ENCODE measurements at places on chromosomes 5 and 9.

DNA sequence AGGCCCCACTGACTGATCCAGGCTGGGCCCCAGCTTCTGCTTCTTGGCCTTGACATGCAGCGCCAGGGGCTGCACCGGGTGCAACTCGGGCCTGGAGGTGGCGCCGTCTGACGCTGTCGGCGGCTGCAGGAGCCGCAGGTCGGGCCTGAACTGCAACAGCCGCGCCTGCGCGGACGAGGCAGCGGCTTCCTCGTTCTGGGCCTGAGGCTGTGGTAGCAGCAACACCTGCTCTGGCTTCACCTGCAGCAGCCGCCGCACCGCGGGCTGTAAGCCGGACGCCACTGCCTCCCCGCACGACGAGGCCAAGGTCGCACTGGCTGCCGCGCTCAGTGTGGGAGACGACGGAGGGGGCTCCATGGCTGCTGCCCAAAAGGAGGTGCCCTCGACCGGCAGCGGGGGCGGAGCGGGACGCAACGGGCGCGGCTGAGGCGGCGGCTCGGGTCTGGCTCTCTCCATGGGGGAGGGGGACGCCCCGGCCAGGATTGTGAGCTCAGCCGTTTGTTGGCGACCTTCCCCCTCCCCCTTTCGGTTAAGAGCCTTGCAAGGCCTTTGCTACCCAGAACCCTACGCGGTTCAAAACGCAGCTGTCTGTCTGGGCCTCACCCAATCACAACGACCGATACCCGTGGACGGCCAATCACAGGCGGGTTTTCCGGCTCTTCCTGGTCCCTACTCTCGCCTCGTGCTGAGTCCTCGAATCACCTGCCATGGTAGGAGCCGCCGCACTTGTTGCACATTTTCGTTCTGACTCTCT lies 438 bp downstream of the SOX30 start:
- peak; percentile 79 for DNase-seq

GRCh38 chr9:109033941-109034700 lies 20.8 kb upstream of the CTNNAL1 start:
- DNase-seq, result no peak

GRCh38 chr9:115276621-115277020 lies 158.7 kb upstream of the TNC start:
- DNase-seq, result no peak

GRCh38 chr9:38686933-38687332 lies 33.0 kb downstream of the FAM240B start:
- DNase-seq, result no peak

GRCh38 chr5:62477801-62478200 lies 65.2 kb downstream of the IPO11 start:
- DNase-seq, result no peak

- DNase-seq, result no peak
These were observed 135.6 kb downstream of the SEMA6A start for GRCh38 chr5:116438979-116439554.

DNA sequence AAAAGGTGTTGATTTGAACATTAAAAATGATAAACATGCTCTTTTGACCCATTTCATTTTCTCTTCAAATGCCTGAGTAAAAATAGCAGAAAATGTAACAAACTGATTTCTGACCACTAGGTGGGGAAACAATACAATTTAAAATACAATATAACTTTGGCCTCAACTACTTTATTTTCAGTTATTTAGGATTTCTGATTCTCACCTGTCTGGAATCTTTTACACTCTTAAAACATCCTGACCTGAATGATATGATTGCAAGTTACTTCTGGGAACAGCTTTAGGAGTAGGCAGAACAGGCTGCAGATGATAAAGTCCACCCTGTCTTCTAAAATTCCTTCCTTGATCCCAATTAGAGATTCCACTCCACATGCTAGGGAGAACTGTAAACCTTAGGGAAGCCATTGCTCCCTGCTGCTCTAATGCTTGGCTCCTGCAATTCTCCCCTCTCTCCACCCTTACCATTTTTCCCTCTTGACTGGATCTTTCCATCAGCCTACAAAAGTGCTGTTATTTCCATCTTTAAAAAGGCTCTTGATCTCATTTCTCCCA lies 70.3 kb downstream of the FYB1 start:
- DNase-seq, result no peak

GRCh38 chr5:132987531-132988408 lies 24.3 kb upstream of the AFF4 start:
- DNase-seq, result no peak

DNA sequence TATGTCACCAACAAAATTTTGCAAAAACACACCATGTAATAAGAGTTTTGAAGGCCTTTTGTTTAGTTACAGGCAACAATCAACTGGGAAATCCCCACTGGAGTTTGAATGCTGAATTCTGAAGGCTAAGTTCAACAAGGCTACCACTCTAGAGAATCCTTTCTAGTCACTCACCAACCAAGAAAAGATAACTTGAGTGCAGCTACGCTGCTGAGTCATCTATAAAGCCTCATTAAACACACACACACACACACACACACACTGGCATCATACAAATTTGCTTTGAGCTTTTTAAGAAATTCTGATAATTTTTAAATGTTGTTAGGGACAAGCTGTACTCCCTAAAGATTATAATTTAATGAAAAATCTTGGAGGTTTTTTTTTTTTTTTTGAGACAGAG lies 219.6 kb downstream of the DENND1A start:
- no peak for DNase-seq

- no peak for DNase-seq
These were observed 74.9 kb upstream of the SELENOP start for GRCh38 chr5:42886635-42887034.

GRCh38 chr9:89447416-89447815 lies 50.5 kb downstream of the SEMA4D start:
- no peak for DNase-seq

DNA sequence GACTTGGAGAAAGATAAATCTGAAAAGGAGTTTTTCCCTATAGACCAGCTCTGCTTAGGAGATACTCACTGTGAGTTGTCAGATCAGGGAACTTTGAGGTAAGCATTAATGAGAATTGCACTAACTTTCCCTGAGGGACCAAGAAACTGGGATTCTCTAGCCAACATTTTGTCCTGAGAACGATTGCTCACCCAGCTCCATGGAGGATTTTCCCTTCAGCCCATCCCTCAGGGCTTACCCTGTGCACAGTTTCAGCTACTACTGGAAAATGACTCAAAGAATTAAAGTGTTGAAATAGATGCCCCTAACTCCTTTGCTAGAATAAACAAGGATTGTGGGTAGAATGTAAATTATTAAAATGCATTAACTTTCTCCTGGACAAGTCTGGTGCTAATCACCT lies 237.2 kb upstream of the IL12B start:
- no peak for DNase-seq

- DNase-seq, result no peak
These were observed 62.7 kb upstream of the PDE4D start for GRCh38 chr5:59956130-59956783.

DNA sequence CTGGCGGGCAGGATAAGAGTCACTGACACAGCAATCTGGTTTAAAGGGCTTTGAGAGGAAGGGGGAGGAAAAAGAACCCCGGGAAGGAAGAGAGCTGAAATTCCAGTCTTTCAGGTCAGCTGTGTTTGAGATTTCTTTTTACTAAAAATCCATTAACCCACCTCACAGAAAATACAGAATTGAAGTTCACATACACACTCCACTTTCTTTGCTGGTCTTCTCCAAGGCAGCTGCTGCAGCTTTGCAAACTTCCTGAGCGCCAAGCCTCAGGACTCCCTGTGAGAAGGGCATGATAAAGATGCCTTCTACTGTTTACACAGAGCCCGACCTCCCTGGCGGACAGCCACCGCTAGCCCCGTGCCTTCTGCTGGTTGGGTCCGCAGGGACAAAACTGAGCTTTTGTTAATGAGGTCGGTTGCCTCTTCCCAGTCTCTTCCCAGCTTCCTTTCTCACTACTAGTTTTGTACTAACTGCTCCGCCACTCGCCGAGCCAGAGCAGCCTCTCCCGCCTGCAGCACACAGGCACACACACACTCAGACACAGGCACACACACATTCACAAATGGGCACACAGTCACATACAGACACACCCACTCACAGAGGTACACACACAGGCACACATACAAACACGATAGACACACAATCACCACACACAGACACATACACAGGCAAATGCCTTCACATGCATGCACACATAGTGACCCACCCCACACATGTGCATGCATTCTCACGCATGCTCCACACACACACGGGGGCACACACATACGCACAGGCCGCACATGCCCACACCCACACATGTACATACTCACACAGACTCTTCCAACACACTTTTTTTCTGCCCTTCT lies at the start of gene FREM1:
Gene FREM1, minus strand, starts transcription at position 468 of the 845 bp plus-strand sequence. CDS start 41,451 bp downstream, outside the sequence.
- DNase-seq, result no peak

DNA sequence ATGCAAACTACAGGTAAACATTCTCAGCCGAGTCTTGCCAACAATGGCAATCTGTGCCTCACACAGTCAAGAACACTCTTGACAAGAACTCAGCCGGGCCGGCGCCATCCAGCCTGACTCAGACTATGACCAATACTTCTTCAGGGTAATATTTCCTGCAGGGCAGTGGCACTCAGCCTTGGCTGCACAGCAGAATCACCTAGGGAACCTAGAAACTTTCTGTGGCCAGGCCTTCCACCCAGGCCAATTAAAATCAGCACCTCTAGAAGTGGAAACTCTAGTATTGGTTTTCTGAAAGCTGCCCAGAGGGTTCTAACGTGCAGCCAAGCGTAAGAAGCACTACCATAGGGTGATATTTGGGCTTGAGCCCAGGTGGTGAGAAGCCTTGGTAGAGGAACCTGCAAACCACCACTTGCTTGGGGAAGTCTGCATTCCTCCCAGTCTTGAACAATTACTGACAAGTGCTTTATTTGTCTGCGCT lies 120.6 kb downstream of the TTLL11 start:
- no peak for DNase-seq

GRCh38 chr9:38042626-38043357 lies 26.2 kb downstream of the SHB start:
- DNase-seq, result no peak

- no peak for DNase-seq
These were observed 3.9 kb downstream of the FUBP3 start for GRCh38 chr9:130583271-130583670.

- no peak for DNase-seq
These were observed 161.9 kb downstream of the MACROH2A1 start for GRCh38 chr5:135236908-135237747.

- no peak for DNase-seq
These were observed 18.1 kb downstream of the KDM3B start for GRCh38 chr5:138370537-138370936.

DNA sequence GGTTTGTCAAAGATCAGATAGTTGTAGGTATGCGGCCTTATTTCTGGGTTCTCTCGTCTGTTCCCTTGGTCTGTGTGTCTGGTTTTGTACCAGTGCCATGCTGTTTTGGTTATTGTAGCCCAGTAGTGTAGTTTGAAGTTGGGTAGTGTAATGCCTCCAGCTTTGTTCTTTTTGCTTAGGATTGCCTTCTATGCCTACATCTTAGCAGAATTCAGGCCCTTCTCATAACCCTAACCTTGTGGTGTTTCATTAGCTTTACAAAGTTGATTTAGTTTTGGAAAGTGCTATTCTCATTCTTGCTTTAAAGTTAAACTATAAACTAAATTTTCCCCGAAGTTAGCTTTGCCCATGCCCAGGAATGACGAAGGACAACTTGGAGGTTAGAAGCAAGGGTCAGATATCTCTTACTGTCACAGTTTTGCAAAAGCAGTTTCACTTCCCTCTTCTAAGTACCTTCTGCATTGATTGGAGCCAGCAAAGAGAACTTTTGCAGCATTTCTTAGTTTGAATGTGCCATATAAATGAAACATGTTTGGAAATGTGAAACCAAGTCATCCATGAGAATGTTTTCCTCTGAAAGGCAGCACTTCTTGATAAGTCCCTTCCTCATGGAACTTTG lies 274.3 kb upstream of the DMRT1 start:
- DNase-seq, result no peak

DNA sequence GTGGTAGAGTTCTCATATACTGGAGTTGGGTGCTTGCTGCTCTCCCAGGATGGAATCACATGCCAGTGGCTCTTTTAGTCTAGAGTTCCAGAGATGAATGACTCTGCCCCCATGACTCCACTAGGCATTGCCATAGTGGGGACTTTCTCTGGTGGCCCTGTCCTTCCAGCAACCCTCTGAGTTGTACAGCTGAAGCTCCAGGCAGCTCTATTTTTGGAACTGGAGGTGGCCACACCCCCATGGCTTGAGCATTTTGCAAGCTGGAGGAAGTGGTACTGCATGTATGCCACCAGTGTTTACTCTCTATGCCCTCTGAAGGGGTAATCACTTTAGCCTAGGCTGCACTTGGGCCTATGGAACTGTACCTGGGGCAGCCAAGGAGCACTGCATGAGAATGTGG lies 112.6 kb downstream of the RANBP17 start:
- no peak for DNase-seq

DNA sequence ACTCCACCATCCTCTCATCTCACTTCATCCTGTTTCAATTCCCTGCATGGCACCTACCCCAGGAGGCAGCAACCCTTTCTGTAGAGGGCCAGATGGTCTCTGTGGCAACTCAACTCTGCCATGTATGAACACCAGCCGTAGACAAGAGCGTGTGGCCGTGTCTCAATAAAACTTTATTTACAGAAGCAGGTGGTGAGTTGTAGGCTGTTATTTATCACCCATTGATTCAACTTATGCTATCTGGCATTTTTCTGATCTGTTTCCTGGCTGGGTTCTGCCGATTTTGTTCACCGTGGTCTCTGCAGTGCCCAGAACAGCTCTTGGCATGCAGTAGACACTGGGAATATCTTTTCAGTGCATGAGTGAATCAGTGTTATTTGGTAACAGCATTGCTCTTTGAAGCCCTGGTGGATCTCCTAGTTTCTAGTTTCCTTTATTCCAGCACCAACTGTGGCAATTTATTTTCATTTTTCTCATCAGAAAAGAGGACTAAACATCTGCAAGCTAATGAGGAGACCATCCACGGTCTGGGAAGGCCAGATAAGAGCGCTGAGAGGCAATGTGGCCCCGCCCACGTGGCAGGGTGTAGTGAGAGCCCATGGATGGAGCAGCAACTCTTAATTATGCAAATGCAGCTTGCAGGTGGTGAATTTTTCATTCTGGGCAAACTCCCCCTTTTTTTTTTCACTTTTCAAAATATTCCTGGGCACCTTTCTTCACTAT lies 77.9 kb downstream of the CTSL start:
- no peak for DNase-seq

DNA sequence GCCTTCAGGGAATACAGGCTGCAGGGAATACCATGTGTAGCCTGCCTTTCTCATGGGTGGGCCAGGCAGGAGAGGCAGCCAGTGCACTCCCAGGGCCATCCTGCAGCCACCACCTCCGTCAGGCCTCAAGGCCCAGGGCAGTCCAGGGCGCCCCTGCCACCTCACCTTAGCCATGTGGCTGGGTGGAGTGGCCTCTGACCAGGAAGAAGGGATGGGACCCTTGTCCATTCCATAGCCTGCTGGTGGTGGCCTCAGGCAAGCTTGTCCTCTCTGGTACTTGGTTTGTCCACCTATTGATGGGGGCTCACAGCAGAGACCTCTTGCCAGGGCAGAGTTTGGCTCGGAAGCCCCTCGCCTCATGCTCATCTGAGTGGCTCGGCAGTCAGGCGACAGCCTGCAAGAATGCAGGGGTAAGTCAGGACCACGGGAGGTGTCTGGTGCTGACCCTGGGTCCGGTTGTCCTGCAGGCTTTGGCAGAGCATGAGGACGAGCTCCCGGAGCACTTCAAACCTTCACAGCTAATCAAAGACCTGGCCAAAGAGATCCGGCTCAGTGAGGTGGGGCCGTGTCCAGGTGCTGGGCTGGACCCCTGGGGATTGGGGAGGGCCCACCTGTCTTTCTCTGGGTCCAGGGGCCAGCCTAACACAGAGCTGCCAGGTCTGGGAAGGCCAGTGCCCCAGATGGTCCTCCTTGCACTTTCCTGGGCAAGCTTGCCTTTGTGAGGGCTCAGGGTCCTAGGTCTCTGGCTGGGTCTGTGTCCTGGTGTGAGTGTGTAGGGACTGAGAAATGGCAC lies 82.9 kb downstream of the PHF2 start:
- peak; percentile 10 for DNase-seq

GRCh38 chr5:137734331-137734730 lies 1.6 kb downstream of the KLHL3 start:
- DNase-seq, result no peak
